Stimulated activated CD8-positive, alpha-beta memory T cell treated with anti-CD3 and anti-CD28 coated beads, Interleukin-15, amount 100 ng/mL, for 48 hours (primary cell): ENCODE measurements at places on chromosomes 7 and 10.

DNA sequence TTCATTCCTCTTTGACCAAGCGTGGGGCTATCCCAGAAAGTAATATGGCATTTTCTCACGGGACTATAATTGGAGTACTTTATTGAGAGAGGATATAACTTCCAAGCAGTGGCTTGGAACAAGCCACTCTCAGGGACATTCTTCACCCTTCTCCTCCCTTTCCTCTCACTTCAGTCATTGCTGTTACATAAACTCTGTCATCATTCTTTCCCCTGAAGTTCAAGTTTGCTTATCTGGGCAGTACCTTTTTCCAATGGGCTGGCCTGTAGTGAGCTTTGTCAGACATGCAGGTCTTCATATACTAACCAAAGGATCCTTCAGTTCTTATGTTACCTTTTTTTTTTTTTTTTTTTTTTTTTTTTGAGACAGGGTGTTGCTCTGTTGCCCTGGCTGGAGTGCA lies 58.7 kb upstream of the KMT2E start:
- no peak for DNase-seq

- no peak for DNase-seq
These were observed 269.4 kb downstream of the NXPH1 start for GRCh38 chr7:8702807-8703206.

DNA sequence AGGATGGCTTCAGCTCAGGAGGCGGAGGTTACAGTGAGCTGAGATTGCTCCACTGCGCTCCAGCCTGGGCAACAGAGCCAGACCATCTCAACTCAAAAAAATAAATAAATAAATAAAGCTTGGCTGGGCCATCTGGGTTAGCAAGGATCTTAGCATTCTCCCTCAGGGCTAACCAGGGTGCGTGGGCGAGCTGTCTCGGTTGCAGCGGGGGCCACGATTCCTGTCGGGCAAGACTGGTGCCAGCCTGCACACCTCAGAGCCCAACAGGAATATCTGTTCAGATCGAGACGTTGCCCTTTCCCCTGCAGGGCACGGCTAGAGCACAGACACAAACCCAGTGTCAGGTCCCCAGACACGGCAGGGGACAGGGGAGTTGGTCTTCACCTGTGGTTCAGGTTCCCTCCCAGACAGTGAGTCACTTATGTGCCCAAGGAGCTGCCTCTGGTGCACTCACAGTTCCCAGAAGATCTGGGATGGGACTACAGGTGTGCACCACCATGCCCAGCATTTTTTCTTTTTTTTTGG lies 75.5 kb upstream of the GTF2I start:
- DNase-seq: no peak

DNA sequence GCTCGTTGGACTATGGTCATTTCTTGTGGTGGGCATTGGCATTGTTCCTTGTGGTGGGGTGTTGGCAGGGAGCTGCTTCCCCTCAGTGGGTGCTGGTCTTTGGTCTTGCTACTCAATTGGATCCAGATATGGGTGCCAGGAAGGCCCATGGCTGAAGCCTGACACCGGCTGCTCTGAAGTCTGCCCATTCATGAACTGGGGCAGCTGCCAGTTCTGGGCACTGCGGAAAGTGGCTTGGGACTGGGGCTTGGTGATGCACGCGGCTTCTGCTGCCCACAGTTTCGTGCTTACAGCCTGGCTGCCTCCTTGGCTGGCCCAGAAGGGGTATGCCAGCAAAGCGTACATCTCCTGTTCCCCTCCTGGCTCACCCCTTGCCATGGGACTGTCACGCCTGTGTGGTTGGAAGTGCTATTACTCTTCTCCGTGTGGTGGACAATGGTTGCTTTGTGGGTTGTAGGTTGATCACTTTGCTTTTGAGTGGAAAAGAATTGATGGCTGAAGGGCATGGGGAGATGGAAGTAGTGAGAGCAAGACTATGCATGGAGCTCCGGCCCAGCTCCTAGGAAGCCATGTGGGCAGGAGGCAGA lies 54.7 kb downstream of the ADAMTS14 start:
- no peak for DNase-seq

DNA sequence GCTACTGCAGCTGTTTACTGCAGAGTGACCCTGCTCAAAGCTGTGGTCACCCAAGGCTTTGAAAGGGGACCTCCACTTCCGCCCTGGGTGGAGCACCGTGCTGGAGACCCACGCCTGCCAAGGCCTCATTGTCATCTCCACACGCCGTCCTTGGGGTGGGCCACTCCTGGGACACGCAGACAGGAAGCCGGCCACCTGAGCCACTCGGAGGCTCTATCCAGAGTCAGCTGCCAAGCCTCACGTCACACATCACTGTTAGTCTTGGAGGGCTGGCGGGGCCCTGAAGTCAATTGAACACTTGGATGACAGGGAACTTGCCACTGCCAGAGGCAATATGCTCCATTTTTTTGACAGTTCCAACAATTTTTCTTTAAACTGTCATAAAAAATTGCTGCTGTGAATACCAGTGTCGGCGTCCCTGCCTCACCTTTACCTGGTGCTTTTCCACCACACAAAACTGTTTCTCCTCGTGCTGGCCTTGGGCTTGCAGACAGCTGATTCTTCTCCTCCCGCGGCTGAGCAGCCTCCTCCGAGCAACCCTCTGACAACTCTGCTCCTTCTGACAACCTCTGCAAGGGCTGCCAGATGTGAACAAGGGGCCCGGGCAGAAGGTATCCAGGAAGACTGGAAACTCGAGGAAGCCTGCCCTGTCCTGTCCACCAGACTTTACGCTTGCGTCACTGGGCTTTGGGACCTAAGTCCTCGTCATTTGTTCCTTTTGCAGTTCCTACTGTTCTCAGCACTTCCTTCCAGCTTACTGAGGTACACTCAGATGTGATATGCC lies 81.9 kb downstream of the EGFR start:
- no peak for DNase-seq

DNA sequence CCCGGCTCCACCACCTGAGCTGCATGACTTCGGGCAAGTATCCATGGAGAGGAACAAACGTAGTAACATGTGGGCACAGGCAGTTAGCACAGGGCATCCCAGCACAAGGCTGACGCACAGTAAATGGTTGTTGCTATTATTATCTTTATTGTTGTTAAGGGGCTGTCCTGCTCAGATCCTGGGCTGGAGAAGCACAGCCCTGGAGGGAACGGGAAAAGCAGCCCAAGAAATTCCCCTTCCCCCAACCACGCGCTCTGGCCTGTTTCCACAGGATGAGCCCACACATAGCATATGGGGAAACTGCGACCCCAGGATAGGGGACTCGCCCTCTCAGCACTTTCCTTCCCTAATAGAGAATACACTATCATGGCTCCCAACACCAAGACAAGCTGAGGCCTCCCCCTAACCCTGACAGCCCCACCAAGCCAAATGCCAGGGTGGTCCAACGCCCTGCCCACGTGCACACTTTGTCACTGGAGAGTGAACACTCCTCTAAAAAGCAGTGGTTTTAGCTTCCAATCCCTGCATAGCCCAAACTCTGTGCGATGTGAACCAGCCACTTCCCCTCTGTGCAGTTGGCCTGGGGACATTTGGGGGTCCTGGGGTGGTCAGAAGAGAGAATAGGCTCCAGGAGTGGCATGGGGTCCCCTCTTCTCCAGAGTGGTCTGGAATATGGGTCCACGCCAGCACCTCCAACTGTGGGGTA lies 11.0 kb downstream of the PSD start:
- no peak for DNase-seq

DNA sequence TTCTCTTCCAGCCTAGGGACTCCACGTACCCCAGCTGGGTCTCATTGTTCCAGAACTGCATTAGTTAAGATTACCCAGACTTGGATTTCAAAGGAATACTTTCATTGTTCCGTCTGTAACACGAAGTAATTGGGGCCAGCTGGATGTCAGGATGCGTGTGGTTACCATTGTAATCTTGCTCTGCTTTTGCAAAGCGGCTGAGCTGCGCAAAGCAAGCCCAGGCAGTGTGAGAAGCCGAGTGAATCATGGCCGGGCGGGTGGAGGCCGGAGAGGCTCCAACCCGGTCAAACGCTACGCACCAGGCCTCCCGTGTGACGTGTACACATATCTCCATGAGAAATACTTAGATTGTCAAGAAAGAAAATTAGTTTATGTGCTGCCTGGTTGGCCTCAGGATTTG lies 21.0 kb downstream of the LRRC17 start:
- no peak for DNase-seq

DNA sequence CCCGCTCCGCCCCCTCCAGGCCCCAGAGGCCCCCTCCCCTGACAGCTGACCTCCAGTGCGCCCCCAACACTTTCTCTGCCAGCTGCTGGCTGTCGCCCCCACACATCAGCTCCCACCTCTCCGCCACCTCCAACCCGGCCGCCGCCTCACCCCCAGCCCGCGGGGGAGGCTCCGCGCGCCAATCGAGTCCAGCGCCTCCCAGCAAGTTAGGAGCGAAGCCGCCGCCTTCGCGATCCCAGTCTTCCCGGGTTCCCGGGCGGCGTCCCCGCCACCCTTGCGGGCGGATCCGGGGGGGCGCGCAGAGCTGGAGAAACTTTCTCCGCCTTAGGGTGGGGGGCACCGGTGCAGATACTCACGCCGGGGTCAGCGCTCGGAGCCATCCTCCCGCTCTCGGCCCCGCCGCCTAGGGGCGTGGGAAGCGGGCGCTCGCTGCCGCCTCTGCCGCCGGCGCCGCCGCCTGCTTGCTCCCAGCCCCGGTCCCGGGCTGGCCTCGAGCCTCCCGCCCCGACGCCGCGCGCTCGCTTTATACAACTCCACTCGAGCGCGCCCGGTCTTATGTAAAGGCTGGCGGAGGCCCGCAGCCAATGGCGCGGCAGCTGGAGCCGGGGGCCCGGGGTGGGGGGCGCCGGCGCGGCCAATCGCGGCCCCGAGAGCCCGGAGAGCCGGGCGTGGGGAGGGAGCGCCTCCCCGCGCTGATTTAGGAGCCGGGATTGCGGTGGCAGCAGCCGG lies at the start of gene CRTAC1:
Gene CRTAC1 (minus strand): TSS at position 529 of the 729 bp plus-strand sequence. CDS start 149 bp downstream, at position 380.
- no peak for DNase-seq

DNA sequence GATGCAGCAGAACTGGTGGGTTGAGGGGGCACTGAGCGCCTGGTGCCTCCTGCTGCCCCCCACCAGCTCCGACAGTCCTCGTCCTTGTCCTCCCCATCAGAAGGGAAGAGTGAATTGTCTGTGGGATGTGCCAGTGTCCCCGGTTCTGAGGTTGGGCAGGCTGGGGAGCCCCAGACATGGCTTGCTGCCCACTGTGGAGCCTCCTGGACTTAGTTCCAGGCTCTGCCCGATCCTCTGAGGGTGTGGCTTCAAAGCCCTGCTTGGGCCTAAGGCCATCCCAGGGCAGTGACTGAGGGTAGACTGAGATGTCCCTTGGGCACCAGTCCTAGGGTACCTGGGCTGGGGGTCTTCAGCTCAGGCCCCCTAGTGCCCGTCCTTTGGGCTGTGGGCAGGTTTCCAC lies 168.8 kb downstream of the RNF216 start:
- DNase-seq: no peak

DNA sequence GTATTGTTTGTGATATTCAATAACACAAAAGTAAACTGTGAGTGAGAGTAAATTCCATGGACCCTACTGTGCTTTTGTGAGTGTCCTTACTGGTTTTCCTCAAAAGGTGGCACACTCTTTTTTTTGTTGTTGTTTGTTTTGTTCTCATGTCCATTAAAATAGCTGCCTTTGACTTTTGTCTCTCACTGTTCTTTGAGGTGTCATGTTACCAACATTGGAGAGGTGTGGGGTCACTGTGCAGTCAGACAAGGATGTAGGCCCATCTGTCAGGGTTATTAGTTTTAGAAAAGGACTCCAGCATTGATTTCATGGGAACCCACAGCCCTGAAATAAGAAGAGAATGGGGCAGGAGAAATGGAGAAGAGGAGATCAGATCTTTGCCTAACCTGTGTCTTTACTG lies 383.1 kb downstream of the SORCS3 start:
- DNase-seq: no peak

DNA sequence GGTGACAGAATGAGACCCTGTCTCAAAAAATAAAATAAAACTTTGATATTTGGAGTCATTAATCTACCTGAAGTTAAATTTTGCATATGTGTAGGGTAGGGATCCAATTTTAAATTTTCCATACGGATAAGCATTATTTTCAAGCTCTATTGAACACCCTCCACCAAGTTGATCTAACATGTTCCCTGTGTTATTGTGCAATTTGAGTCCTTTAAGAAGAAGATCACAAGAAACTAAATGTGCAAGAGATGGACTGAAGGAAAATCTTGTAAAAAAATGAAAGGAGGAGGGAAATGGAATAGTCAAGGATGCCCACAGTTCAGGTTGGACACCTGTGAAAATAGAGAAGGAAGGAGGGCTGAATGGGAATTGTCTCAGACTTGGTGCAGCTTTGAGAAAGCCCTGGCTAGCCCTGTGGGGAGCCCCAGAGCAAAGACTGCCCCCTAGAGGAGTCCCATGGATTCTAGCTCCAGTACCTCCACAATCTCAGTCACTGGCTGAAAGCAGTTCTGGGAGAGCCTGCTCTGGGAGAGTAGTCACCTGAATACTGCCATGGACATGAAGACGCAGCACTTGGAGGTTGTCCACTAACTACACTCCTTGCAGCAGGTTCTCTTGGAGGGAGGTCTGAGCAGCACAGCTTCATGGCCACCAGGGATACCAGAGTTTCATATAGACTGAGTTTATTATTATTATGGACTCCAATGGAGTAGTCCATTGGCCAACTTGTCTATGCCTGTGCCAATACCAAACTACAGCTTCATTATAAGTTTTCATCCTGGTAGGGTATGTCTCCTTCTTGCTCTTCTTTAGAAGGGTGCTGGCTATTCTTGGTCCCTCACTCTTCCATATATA lies 5.7 kb upstream of the TIAL1 start:
- no peak for DNase-seq

GRCh38 chr10:4758256-4758655 lies 67.8 kb upstream of the AKR1E2 start:
- no peak for DNase-seq

GRCh38 chr10:13614530-13615332 lies 28.0 kb downstream of the PRPF18 start:
- DNase-seq: no peak

DNA sequence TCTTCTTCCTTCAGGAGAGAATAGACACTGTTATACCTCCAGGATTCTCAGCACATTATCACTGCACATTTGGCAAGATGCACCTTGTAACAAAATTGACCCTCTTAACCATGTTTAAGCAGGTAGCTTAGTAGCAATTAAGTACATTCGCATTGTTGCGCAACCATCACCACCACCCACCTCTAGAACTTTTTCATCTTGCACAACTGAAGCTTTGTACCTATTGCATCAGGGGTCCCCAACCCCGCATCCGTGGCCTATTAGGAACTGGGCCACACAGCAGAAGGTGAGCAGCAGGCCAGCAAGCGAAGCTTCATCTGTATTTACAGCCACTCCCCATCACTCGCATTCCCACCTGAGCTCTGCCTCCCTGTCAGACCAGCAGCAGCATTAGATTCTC lies 29.9 kb upstream of the SMURF1 start:
- no peak for DNase-seq

DNA sequence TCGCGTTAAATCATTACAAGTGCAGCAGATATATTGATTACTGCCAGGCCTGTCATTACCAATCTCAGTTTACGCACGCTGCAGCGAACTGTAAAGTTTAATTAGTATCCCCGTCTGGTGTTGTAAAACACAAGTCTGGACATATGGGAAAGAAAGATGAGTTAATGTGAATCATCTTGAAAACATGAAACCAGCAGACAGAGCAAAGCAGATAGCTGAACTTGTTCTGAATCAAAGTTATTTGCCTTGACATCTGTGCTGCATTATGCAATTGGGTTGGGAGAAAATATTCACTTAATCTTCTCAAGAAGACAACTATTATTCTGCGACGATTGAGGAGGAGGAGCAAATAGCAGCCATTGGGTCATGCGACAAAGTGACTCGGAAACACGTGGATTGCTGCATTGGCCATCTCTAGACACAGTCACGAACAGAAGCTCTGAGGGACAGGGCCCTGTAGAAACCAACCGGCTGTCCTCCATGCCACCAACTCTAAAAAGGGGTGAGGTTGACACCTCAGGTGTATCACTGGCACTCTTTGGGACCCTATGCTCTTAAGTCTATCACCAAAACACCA lies 156.3 kb upstream of the C7orf33 start:
- no peak for DNase-seq
